ENCODE measurements at places on chromosomes 1 and 21. TPM values are rescaled to one million over a fixed set of nuclear protein-coding genes. Genes with fewer than 3 reads are reported as not detected.

The TP53BP2 gene
- total RNA-seq = 58.6 TPM

The CNKSR1 gene
- total RNA-seq = 0.22 TPM

The TMEM51 gene
- total RNA-seq = 29.6 TPM

The LRRIQ3 gene
- not detected for total RNA-seq

The DAB1 gene
- total RNA-seq = not detected

The PRAMEF4 gene
- total RNA-seq = not detected

The OXCT2 gene
- total RNA-seq = 0.29 TPM

The LCE3E gene
- total RNA-seq = not detected

The CA6 gene
- total RNA-seq = not detected

All from placental pericyte (primary cell).